Activated T-helper 2 cell treated with anti-CD3 and anti-CD28 coated beads, Interferon-gamma antibody, Interleukin-2, Interleukin-4, amounts not matched to agents 10 μg/mL and 5 μg/mL and 100 μg/mL, durations not matched to agents 14 hours and 24 hours and 36 hours (primary cell): ENCODE measurements at places on chromosomes 2 and 18. TPM values are rescaled to one million over a fixed set of nuclear protein-coding genes. Genes with fewer than 3 reads are reported as not detected.
A peak's percentile ranks its signal among the peaks of the same experiment; 100 is the strongest.

Gene LCLAT1
- total RNA-seq: 24.6 and 28.9 TPM in 2 replicates

Gene DYNAP
- not detected in 2 replicates for total RNA-seq

Gene MBP
- 53.7 and 54.3 TPM in 2 replicates for total RNA-seq

Gene PTPRN
- total RNA-seq: 1.1 and 1.6 TPM in 2 replicates

Gene RUFY4
- 0.39 TPM in 1 of 2 replicates, not detected in the other for total RNA-seq

Gene MEP1B
- total RNA-seq: 0.21 TPM in 1 of 2 replicates, not detected in the other

Gene DPP4
- total RNA-seq: 65.8 and 67.0 TPM in 2 replicates

Gene UGT1A10
- total RNA-seq: not detected in 2 replicates

Gene PTGR3
- 26.0 and 28.6 TPM in 2 replicates for total RNA-seq

Gene RAPH1
- total RNA-seq: 2.8 and 4.6 TPM in 2 replicates

DNA sequence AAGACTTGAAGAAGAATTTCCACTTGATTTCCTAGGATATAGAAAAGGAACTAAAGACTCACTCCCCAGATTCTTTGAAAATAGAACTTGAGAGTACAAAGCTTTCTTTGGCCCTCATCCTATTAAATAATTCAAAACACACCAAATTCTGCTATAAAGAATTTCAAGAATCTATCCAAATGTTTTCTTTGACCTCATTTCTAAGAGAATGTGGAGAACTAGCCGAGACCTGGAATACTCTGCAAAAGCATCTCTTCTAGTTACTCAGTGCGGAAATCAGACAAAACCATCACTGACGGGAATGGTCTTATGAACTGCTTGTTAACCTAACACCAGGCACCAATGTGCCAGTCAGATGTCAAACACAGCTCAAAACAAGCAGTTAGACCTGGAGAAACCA lies 44.2 kb upstream of the ARL5A start:
- no peaks in the 10 kb centered on the region for H3K36me3 ChIP-seq
- DNase-seq: no peak
- no peaks in the 10 kb centered on the region for H3K4me1 ChIP-seq
- no peak overlapping the region for H3K4me3 ChIP-seq
- H3K27me3 ChIP-seq: peaks cover 10% of the 10 kb centered on the region

GRCh38 chr18:48848641-48849143 lies 102.1 kb downstream of the SMAD7 start:
- no peaks in the 10 kb centered on the region for H3K36me3 ChIP-seq
- H3K27me3 ChIP-seq: peaks cover 2% of the 10 kb centered on the region
- H3K27ac ChIP-seq: no peak overlapping the region
- H3K4me3 ChIP-seq: no peak overlapping the region

DNA sequence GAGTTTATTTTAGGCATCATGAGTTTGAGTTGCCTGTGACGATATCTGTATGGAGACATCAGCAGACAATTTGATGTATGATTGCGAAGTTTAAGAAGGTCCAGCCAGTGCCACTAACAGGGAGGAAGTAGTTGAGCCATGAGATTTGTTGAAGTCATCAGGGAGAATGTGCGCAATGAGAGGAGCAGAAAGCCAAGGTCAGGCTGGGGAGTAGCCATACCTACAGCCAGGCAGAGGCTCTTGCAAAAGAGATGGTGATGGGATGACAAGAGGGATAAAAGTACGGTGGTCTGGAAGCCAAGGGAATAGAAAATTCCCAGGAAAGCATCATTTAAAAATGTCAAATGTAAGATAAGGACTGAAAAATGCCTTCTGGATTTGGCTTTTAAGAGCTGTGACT lies 51.2 kb downstream of the LIMS1 start:
- H3K36me3 ChIP-seq: no peaks in the 10 kb centered on the region
- H3K27me3 ChIP-seq: no peaks in the 10 kb centered on the region
- H3K4me1 ChIP-seq: peaks cover 43% of the 10 kb centered on the region
- H3K4me3 ChIP-seq: no peak overlapping the region
- H3K27ac ChIP-seq: no peak overlapping the region

- H3K36me3 ChIP-seq: peaks cover 90% of the 10 kb centered on the region
- H3K27ac ChIP-seq: peak overlapping the region; percentile 96
- no peaks in the 10 kb centered on the region for H3K27me3 ChIP-seq
- H3K4me1 ChIP-seq: peaks cover 74% of the 10 kb centered on the region
- H3K4me3 ChIP-seq: peak overlapping the region; percentile 74
- peak; percentile 59 for DNase-seq
Measured at GRCh38 chr2:157413326-157414035, 30.4 kb downstream of the CYTIP start.

DNA sequence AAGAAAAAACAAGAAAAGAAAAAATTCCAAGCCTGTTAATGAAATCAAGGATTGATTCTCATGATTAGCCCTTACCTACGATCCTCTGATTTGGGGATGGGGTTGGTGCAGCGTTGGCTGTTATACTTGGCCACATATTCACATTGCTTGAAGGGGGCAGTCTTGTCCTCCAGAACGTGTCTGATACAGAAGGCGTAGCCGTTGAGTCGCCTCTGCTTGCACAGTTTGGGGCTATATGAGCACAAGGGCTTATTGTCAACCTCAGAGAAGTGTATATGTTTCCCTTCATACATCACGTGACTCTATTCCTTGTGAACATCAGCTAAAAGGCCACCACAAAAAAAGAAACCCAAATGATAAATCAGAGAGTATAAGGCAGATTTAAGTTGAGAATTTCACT lies 23.2 kb downstream of the INO80D start:
- peaks cover 45% of the 10 kb centered on the region for H3K36me3 ChIP-seq
- DNase-seq: no peak
- H3K4me1 ChIP-seq: peaks cover 5% of the 10 kb centered on the region
- no peak overlapping the region for H3K27ac ChIP-seq
- no peak overlapping the region for H3K4me3 ChIP-seq

DNA sequence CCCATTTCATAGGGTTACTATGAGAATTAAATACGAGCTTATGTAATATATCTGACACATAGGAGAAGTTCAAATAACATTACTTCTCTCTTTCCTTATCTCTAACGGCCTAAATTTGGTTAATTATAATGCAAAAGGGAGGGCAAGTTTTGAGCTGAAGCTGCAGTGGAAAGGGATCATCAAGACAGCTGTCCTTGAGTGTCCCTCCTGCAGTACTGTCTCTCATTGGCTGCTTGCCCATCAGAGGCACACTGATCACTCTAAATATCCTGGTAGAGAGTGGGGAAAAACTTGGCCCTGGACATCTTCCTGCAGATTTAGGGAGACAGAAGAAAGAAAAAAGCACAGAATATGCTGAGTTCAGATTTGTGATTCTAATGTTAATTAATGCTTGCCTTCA lies 186.0 kb downstream of the CAMKMT start:
- no peak for DNase-seq
- no peak overlapping the region for H3K27ac ChIP-seq

- no peaks in the 10 kb centered on the region for H3K36me3 ChIP-seq
- no peak for DNase-seq
- H3K27ac ChIP-seq: no peak overlapping the region
- no peaks in the 10 kb centered on the region for H3K27me3 ChIP-seq
Measured at GRCh38 chr2:229689307-229689839, 25.0 kb downstream of the DNER start.

- no peaks in the 10 kb centered on the region for H3K4me1 ChIP-seq
- DNase-seq: no peak
- H3K4me3 ChIP-seq: no peak overlapping the region
- H3K27ac ChIP-seq: no peak overlapping the region
- H3K36me3 ChIP-seq: no peaks in the 10 kb centered on the region
Measured at GRCh38 chr2:175418224-175418835, 236.8 kb upstream of the ATP5MC3 start.

DNA sequence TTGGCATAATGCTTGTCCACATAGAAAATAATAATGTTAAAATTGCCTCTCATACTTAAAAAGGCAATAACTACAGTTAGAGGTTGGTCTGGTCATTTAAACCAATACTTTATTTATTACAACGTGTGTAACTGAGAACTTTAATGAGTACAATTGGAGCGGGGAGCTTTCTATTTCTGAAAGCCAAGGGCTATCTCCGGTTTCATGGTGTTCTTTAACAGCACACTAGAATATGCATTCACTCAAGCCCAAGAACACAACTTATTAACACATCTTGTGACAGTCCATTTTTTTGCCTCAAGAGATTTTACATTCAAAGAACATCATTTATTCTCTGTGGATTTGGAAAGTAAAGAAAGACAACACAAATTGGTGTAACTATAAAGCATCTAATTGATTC lies 131.8 kb downstream of the KCNH7 start:
- H3K4me1 ChIP-seq: no peaks in the 10 kb centered on the region
- no peaks in the 10 kb centered on the region for H3K27me3 ChIP-seq
- H3K4me3 ChIP-seq: no peak overlapping the region
- no peak overlapping the region for H3K27ac ChIP-seq

- no peak overlapping the region for H3K27ac ChIP-seq
- H3K4me1 ChIP-seq: no peaks in the 10 kb centered on the region
- no peaks in the 10 kb centered on the region for H3K27me3 ChIP-seq
- no peak for DNase-seq
Measured at GRCh38 chr2:233479616-233480489, 86.7 kb downstream of the USP40 start.

DNA sequence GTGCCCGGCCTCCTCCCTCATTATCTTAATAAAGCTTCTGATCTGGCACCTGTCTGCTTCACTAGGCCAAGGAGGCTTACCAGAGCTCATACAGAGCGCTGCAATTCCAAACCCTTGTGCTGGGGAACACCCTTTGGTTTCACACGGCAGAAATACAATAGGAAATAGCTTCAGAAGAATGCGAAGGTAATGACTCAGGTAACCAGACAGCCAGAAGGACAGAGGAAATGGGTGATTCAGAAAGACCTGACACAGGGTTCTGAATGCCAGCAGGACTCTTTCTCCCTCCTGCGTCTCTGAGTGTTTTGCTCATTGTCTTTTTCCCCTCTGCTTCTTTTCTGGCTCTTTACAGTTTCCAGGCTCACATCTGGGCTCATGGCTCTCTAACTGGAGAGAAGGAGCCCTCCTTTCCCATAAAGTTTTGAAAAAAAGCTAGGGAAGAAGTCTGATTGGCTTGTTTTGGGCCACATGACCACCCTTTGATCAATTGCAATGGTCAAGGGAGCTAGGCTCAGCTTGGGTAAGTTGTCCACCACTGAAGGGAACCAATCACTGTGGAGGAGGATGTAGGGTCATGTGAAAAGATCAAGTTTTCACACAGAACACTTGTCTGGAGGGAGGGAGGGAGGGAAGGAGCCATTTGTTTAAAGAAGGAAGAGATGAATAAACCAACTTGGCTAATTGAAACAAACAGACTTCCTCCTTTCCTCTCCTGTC lies 90.5 kb upstream of the UPP2 start:
- no peak overlapping the region for H3K27ac ChIP-seq
- DNase-seq: no peak
- no peaks in the 10 kb centered on the region for H3K36me3 ChIP-seq
- peaks cover 30% of the 10 kb centered on the region for H3K4me1 ChIP-seq
- no peak overlapping the region for H3K4me3 ChIP-seq

DNA sequence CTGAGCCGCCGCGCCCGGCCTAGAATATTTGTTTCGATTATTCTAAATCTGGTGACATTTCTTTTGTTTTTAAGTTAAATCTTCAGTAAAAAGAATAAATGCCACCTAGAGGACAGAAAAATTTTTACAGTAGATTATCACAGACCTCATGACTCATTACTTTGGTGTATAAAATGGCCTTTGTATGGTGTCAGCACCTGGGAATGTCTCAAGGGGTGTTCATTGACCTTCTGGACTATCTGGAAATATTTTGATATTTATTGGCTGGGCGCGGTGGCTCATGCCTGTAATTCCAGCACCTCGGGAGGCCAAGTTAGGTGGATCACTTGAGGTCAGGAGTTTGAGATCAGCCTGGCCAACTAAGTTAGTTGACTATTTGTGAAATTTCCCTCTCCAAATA lies 30.3 kb upstream of the SLC30A6 start:
- H3K36me3 ChIP-seq: peaks cover 29% of the 10 kb centered on the region
- H3K27ac ChIP-seq: peak overlapping the region; percentile 22
- no peak overlapping the region for H3K4me3 ChIP-seq
- DNase-seq: no peak
- H3K27me3 ChIP-seq: no peaks in the 10 kb centered on the region
